ENCODE measurements at places on chromosomes 6 and 20.

- no peak for DNase-seq
These were observed 67.8 kb downstream of the MMS22L start for GRCh38 chr6:97215157-97215769.

- no peak for DNase-seq
These were observed 155.0 kb downstream of the RALGAPA2 start for GRCh38 chr20:20557406-20557805.

- DNase-seq, result no peak
These were observed 1.3 kb downstream of the BTBD3 start for GRCh38 chr20:11918981-11919380.

GRCh38 chr6:138869398-138869797 lies 73.5 kb downstream of the ECT2L start:
- no peak for DNase-seq

DNA sequence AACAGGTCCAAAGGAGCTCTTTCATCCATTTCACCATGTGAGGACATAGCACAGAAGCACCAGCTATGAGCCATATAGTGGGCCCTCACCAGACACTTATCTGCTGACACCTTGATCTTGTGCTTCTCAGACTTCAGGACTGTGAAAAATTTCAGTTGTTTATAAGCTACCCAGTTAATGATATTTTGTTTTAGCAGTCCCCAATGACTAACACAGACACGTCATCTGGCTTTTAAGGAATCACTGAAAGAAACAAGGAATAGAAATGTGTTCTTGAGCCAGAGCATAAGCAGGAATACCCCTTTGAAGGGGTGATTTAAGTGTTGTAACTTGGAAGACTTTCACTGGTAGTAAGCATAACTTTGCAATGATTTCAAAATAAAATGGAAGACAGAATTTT lies 214.7 kb upstream of the PTCHD4 start:
- no peak for DNase-seq

Data from mesenteric fat pad (tissue), 1 donor.